Progenitor cell of endocrine pancreas (in vitro differentiated cells): ENCODE measurements at places on chromosomes 6 and 20. TPM values are rescaled to one million over a fixed set of nuclear protein-coding genes. Genes with fewer than 3 reads are reported as not detected.

The GCNT2 gene
- 8.2 and 12.3 TPM in 2 replicates for total RNA-seq

The FERMT1 gene
- total RNA-seq, result 8.1 and 8.4 TPM in 2 replicates

The IYD gene
- total RNA-seq, result 0.22 and 0.38 TPM in 2 replicates

DNA sequence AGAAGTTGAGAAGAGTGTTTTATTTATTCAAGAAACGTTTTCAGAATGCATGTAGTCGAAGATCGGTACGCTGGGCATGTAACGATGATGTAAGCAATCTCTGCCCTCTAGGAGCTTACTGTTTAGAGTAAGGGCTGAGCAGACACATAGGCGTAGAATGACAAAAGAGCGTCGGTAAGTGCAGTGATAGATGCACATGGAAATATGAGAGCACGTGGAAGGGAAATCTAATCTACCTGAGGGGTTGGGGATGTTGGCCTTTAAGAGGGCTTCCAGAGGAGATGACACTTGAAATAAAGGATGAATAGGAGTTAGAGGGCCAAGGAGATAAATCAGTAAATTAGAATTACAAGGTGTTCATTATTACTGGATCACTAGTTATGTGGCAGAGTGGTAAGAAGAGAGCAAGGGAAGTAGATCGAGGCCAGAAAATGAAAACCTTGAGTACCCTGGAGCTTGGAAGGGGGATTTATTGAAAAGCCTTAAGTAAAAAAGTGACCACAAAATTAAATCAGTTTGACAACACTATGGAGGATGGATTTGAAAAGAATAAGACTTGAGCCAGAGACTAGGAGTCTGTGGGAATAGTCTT lies 782 bp downstream of the TRMT11 start:
- no peak for DNase-seq

GRCh38 chr6:38517005-38517404 lies 122.7 kb downstream of the BTBD9 start:
- DNase-seq, result no peak

DNA sequence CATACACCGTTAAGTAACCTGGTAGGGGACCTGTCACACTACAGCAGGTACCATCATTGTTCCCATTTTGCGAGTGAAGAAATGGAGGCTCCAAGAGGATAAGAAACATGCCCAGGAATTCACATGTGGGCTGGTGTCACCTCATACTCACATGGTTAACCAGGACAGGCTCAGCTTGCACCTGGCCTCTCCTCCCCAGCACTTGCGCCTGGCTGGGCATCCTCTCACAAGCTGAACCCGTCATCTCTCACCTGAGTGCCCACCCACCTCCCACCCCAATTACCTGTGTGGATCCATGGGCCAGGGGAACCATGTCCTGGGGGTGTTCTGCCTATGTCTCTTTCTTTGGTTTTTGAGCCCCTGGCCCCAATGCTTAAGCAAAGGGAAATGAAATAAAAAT lies 1.5 kb downstream of the SFTA2 start:
- no peak for DNase-seq
